ENCODE measurements at places on chromosomes 11 and 22. TPM values are rescaled to one million over a fixed set of nuclear protein-coding genes. Genes with fewer than 3 reads are reported as not detected.

DNA sequence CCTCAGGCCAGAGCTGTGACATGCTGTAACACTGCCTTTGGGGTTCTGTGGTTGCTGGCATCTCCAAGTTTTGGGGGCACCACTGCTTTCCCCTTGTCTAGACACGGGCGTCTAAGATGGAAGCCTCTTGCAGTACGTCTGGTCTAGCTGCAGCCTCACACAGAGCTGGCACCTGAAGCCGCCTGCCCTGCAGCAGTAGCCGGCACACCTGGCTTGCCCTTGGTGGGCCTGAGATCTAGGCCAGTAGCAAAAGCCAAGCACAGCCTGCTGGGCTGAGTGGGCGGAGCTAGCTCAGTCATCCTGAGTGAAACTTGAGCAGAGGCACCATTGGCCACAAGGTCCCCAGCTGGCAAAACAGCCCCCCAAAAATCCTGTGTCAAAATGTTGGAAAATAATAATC is 154.2 kb downstream of the DLG2 start:
- no peak overlapping the region for H3K27ac ChIP-seq
- H3K4me1 ChIP-seq: no peaks in the 10 kb centered on the region
- no peaks in the 10 kb centered on the region for H3K36me3 ChIP-seq
- H3K27me3 ChIP-seq: 0 out of 2 replicates have a peak, but pooled peaks cover 1% of the 10 kb centered on the region
- DNase-seq: no peak

Gene GSTT2B
- total RNA-seq: 1.5 TPM

DNA sequence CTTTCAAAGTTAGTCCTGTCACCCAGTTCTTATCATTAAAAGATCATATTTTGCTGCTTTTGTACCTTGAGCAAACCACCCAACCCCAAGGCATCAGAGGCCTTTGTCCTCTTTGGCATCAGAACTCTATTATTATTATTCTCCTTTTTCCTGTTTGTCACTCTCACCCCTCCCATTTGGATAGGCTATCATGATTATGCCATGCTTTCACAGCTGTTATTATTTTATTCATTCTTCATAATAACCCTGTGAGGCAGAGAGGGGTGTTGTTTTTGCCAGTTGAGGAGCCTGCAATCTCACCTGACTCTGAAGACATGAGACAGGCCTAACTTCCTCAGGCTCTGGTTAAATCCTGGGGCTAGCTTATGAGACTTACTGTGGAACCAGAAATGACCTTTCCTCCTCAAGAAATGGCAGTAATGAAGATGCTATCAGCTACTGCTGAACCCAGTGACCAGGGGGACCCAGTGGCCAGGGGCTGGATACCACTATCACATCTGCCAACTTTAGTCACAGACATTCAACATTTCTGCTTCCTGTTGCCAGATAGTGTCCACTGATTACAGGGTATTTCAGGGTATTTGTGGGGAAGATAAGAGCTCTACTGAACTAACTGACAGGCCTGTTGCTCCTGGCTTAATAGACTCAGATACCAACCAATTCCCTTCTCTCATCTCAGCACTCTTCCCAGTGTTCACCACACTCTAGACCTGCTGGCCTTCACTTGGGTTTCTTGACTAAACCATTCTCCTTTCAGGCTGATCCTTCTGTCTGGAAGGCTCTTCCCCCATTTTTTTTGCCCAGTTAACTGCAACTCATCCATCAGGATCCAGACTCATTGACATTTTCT is 11.8 kb upstream of the SWAP70 start:
- H3K36me3 ChIP-seq: no peaks in the 10 kb centered on the region
- DNase-seq: no peak
- peaks cover 2% of the 10 kb centered on the region for H3K4me1 ChIP-seq
- no peak overlapping the region for H3K27ac ChIP-seq
- no peak overlapping the region for H3K4me3 ChIP-seq
- H3K27me3 ChIP-seq: no peaks in the 10 kb centered on the region

DNA sequence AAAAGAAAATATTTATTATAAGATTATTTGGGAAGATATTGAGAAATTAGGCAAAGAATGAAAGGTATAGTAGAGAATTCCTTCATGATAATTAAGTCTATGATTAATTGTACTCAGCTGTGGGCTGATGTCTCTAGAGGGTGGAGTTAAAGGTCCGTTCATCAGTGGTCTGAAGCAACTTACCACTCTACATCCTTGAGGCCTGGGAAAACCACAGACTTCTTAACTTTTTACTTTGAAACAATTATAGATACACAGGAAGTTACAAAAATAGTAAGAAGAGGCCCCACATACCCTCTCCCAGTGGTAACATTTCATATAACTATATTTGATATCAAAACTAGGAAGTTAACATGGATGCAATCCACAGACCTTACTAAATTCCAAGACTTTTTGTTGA is 167.0 kb upstream of the NECTIN1 start:
- H3K36me3 ChIP-seq: no peaks in the 10 kb centered on the region
- no peaks in the 10 kb centered on the region for H3K4me1 ChIP-seq
- H3K4me3 ChIP-seq: no peak overlapping the region

DNA sequence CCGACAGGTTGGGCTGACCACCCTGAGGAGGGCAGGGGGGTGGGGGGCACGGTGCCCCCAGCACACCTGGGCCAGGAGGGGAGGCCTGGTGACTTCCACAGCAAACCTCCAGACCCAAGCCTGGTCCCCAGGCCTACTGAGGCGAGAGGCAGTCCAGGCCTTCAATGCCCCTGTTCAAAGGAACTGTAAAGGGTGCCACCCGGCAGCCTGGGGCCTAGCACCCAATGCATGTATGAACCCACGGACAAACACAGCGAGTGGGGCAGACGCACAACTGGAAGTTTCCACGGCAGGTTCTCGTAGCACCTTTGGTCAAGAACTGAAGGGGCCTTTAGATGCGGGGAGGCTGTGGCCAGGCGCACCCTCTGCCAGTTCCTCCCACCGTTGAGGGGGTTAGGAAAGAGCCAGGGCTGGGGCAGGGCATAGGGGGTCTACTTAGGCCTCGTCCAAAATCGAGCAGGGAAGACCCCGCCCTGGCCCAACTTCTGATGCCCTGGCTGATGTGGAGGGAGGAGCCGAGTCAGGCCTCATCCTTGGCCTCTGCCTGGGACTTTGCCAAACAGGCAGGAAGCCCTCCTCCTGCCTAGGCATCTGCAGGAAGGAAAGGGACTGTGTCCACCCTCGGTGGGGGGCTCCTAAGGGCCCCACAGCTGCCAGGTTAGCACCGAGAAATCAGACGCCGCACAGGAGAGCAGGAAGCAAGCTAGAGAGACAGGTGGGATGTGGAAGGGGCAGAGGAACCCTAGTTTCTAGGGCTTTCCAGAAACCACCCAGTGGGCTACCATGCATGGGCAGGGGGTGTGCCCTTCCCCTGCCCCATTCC is 6.6 kb downstream of the CBX6 start:
- H3K27me3 ChIP-seq: no peaks in the 10 kb centered on the region
- DNase-seq: no peak
- no peaks in the 10 kb centered on the region for H3K36me3 ChIP-seq
- no peak overlapping the region for H3K27ac ChIP-seq

GRCh38 chr11:77446911-77447629 is 26.8 kb downstream of the PAK1 start:
- no peak overlapping the region for H3K4me3 ChIP-seq
- no peak overlapping the region for H3K27ac ChIP-seq
- H3K36me3 ChIP-seq: no peaks in the 10 kb centered on the region
- DNase-seq: peak; percentile 3
- no peaks in the 10 kb centered on the region for H3K27me3 ChIP-seq
- peaks cover 18% of the 10 kb centered on the region for H3K4me1 ChIP-seq

GRCh38 chr11:78798663-78799062 is 224.0 kb upstream of the NARS2 start:
- H3K36me3 ChIP-seq: no peaks in the 10 kb centered on the region
- no peak overlapping the region for H3K4me3 ChIP-seq
- peaks cover 7% of the 10 kb centered on the region for H3K27me3 ChIP-seq
- DNase-seq: peak; percentile 25
- H3K27ac ChIP-seq: no peak overlapping the region
- H3K4me1 ChIP-seq: no peaks in the 10 kb centered on the region

DNA sequence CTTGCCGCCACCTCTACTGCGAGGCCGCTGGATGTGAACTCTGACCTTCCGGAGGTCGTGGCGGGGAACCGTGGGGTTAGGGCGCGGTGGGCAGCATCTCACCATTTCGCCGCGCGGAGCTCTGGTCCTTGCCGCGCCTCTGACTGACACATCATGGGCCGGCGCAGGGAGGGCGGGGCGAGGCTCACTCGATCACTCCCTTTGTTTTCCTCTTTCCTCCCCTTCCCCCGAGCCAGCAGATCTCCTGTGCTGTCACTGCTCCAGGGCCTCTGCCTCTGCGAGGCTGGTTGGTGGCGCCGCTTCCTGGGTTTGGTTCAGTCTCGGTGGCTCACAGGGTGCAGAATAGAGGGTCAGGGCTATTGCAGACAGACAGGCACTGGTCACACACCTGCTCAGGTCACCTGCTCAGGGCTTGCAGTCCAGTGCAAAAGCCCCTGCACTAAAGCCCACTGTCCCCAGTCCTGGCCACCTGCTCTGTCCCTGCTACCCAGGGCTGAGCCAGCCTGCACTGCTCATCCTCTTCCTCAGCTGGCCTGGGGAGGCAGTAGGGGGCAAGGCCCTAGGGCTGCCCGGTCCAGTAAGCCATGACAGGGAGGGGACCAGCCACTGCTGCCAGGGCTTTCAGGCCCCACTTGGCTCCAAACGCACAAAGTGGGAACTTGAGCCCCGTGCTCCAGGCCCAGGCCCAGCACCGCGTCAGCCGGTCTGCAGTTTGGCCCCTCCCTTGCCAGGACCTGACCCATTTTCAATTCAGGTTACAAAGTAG is 36.2 kb downstream of the PISD start:
- no peak overlapping the region for H3K4me3 ChIP-seq
- DNase-seq: no peak
- H3K27ac ChIP-seq: peak overlapping the region; percentile 51
- no peaks in the 10 kb centered on the region for H3K27me3 ChIP-seq
- H3K4me1 ChIP-seq: peaks cover 45% of the 10 kb centered on the region
- peaks cover 23% of the 10 kb centered on the region for H3K36me3 ChIP-seq

DNA sequence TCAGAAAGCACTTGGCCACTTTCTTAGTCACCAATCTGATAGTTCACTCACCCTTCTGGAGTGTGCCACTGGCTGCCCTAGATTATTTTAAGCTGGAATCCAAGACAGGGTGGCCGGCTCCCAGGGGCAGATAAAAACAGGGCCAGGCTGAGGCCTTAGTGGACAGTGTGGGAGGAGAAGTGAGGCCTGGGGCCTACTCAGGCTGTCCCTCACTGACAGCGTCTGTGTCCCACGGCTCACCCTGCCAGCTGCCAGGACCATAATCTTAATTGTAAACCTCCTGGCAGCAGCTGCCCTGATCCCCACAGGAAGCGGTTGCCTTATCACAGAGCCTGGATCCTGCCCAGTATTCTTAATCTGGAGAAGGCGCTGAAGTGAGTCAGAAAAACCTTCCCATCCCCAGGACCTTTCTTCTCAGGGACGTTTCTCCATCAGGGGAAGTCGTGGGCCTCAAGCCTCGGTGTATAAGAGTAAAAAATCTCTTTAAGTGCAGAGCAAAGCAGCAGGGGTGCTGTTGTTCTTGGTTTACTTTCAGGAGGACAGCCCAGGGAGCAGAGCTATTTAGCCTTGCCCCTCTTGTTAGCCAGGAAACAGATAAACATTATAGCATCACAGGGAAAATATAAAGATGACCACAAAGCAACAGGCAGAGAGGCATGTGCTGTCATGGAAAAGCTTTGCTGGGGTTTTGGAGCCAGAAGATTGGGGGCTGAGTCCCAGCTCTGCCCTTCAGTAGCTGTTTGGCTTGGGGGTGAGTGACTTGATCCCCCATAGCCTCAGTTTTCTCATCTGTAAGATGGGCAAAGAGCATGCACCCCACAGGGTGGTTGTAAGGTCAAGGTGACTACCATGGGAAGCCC is 39.6 kb downstream of the TSPAN18 start:
- H3K4me3 ChIP-seq: no peak overlapping the region
- peaks cover 5% of the 10 kb centered on the region for H3K27me3 ChIP-seq
- no peak overlapping the region for H3K27ac ChIP-seq
- H3K36me3 ChIP-seq: no peaks in the 10 kb centered on the region
- DNase-seq: no peak
- H3K4me1 ChIP-seq: 0 out of 2 replicates have a peak, but pooled peaks cover 6% of the 10 kb centered on the region

- DNase-seq: no peak
- H3K27ac ChIP-seq: no peak overlapping the region
- H3K27me3 ChIP-seq: no peaks in the 10 kb centered on the region
- no peaks in the 10 kb centered on the region for H3K4me1 ChIP-seq
- H3K36me3 ChIP-seq: no peaks in the 10 kb centered on the region
These were observed 9.7 kb upstream of the CCKBR start for GRCh38 chr11:6249770-6250555.

DNA sequence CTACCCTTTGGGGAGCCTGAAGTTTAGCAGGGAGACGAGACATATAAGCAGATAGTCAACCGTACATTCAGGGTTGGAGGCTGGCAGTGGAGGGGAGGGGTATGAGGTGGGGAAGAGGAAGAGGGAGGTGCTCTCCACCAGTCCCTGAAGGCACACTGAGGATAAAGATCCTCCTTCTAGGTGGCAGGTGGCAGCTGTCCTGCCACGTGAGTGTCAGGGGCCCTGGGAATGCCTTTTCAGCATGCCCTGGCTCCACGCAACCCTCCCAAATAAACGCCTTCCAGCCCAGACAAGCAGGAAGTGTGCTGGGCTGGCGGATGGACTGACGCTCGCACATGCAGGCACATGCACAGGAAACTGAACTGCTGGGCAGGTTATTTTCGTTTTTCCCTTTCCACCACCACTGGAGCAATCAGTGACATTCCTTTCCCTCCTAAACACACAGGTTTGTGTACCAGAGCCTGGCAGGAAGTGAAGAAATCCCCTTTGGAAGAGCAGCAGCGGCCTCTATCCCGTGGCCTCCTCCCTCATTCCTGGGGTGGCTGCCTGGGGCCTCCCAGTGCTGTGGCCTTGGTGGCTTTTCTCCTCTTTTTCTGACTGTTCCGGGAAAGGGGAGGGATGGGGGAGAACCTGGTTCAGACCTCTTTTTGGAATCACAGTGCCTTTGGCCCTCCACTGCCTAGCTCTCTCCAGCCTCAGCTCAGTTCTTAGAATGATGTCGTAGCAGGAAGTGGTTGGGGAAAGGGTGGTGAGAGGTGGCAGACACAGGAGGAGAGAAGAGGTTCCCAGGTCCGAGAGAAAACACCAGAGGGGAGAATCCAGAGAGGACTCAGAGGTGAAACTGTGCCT is 157.0 kb upstream of the TIMP3 start:
- no peaks in the 10 kb centered on the region for H3K36me3 ChIP-seq
- peak overlapping the region; percentile 37 for H3K4me3 ChIP-seq
- no peaks in the 10 kb centered on the region for H3K27me3 ChIP-seq
- H3K4me1 ChIP-seq: peaks cover 30% of the 10 kb centered on the region

DNA sequence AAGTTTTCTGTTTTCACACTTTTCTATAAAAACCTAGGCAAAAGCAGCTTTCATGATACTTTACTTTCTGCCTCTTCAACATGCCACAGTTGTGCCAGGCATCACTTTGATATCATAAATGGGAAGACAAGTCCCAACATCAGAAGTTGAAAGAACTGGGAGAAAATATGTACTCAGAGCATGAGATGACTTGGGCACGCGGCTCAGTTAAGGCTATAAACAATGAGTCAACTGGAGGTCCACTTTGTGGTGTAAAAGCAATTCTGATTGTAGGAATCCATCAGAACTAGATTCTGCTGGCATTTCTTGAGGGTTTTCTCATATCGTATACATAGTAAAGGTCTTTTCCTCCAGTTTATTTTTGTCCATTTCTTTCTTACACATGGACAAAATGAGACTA is 109.7 kb upstream of the USP47 start:
- H3K27me3 ChIP-seq: no peaks in the 10 kb centered on the region
- DNase-seq: no peak
- H3K4me1 ChIP-seq: no peaks in the 10 kb centered on the region
- H3K4me3 ChIP-seq: no peak overlapping the region
- H3K27ac ChIP-seq: no peak overlapping the region
